SW480 (cell line): ENCODE measurements at places on chromosomes 11 and 22.

DNA sequence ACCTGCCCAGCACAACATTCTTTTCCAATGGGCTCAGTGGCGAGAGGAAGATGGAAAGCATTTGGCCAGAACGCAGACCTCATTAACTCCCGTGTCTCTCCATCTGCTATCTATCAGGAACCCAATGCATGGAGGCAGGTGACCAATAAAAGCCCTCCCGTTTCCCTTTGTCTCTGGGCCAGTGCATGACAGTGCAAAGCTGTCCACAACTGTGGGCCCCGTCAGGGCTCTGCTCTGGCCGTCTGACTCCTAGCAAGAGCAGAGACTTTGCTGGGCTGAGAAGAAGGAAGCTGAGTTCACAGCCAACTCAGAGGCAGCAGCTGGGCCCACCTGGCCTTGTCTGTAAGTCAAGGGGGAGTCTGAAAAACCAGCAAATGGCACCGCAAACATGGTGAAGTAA is 177.8 kb downstream of the TENM4 start:
- no peak for DNase-seq

- DNase-seq: no peak
Observed at GRCh38 chr11:42802201-42802899, 509.4 kb upstream of the API5 start.

- no peak for DNase-seq
Observed at GRCh38 chr11:117382746-117383145, 55.1 kb downstream of the CEP164 start.

DNA sequence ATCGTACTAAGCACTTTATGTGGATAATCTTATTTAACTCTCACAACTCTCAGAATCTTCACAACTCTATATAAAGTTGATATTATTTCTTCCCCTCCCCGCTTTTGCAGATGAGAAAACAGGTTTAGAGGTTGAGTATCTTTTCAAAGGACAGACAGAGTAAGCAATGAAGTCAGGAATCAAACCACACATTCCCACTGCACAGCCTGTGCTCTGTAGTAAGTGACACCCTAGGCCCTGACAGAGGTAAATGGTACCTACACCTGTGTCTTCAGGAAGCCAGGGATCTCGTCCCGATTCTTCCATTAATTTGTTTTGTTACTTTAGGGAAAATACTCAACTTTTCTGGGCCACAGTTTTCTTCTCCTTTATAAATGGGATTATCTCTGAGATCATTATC is 172.5 kb upstream of the MTMR2 start:
- no peak for DNase-seq

GRCh38 chr11:114131461-114131864 is 72.0 kb downstream of the ZBTB16 start:
- DNase-seq: no peak

DNA sequence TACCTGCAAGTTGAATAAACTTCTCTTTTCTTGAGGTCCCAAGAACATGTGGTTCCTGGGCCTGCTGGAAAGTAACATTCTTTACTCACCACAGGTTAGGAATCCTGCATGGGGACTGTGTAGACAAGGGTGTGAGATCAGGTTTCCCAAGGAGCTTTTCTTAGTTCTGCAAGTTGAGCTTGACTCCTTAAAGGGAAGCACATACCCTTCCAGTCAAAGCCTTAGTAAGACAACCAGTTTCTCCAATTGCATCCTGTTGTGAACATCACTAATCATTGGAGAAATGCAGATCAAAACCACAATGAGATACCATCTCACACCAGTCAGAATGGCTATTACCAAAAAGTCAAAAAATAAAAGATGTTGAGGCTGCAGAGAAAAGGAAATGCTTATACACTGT is 48.3 kb upstream of the PAK1 start:
- DNase-seq: no peak

DNA sequence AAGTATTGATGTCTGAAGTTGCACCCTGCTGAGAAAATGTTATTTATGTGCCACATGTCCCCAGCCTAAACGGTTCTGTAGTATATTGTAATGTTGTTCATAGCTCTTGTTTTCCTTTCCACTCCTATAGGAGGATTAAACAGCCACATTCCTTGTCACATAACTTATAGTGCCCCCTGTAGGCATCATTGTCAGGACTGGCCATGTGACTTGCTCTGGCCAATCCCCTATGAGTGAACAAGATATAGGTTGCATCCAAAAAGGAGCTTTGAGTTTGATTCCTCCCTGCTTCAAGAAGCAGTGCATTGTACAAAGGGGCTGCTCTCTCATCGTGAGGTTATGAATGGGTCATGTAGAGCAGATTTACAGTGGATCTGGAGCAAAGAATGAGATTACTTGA is 717.6 kb upstream of the ANO5 start:
- no peak for DNase-seq

GRCh38 chr22:23088199-23088604 is 17.9 kb downstream of the GNAZ start:
- DNase-seq: peak; percentile 32

GRCh38 chr11:86596861-86597586 is 75.4 kb downstream of the ME3 start:
- no peak for DNase-seq

DNA sequence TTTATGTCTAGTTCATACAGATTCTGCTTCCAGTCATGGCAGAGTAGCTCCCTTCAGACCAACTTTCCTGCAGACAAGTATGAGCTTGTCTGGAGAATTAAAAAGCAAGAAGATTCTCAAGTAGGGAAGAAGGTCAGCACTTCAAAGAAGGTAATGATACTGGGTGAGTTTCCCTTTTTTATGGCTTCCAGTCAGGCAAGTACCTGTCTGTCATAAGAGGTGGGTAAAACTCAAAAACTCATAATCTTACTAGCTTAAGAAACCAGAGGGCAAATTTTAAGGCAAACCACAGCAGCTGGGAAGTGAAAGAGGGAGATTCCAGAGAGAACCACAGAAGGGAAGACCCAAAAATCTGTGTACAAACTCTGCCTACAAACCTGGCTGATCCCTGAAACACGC is 54.2 kb downstream of the DENND5A start:
- no peak for DNase-seq

GRCh38 chr22:43188829-43189545 is 2.1 kb upstream of the TTLL12 start:
- DNase-seq: no peak

GRCh38 chr11:88617226-88617625 is 279.7 kb upstream of the CTSC start:
- no peak for DNase-seq

GRCh38 chr22:29102300-29102699 is 29.5 kb downstream of the KREMEN1 start:
- DNase-seq: no peak

- no peak for DNase-seq
Observed at GRCh38 chr11:129896062-129896461, 684 bp upstream of the NFRKB start.

DNA sequence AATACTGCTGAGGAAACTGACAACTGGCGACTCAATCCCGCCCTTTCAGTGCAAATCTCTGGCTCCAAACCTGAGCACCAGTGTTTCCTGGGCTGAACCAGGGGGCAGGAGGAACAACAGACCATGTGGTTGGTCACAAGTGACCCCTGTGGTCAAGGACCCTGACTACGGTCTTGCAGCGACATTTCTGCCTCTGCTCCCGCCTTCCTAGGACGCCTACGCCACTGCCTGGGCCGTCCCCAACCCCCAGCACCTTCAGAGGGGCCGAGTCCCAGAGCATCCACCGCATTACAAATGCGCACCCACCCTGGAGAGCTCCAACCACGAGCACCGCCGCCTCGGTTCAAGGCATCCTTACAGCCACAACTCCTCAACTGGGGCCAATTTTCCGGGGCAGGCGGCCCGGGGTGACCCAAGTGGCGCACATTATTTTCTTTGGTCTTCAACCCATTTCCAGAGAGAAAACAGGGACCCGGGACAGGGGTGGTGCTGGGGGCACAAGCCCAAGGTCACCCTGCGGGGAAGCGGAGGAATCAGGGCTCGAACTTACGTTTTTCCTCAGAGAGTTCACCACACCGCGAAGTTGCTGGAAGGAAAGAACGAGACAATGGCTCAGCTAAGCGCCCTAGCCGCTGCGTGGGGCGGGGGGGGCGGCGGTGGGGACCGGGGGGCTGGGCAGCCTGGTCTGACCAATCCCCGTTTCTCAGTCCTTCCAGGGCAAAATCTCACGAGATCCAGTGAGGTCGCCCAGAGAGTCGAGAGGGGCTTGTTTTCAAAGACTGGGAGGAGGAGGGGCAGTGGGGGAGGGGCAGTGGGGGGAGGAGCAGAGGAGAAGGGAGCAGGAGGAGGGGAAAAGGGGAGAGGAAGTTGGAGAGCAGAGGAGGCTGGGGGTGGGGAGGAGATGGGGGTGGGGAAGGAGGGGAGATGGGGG is 1.8 kb downstream of the PRAME start:
- no peak for DNase-seq

DNA sequence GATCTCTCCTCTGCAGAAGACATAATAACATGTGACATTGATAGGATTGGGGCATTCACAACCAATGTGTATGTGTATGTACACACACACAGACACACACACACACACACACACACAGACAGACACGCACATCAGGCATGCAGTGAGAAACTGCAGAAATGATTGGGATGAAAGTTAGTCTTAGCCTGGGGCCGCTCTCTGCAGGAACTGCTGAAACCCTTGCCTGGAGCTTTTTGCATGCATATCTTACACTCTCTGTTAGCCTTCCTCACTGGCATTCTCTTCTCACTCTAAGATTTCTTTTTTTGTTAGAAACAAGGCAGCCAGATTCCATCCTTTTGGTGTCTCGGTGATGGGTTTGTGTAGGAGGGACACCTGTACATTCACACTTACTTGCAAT is 337.9 kb downstream of the NELL1 start:
- DNase-seq: no peak

- peak; percentile 9 for DNase-seq
Observed at GRCh38 chr11:82899957-82900276, 313 bp downstream of the PRCP start.

- no peak for DNase-seq
Observed at GRCh38 chr11:121300313-121300971, 7.9 kb downstream of the SC5D start.

DNA sequence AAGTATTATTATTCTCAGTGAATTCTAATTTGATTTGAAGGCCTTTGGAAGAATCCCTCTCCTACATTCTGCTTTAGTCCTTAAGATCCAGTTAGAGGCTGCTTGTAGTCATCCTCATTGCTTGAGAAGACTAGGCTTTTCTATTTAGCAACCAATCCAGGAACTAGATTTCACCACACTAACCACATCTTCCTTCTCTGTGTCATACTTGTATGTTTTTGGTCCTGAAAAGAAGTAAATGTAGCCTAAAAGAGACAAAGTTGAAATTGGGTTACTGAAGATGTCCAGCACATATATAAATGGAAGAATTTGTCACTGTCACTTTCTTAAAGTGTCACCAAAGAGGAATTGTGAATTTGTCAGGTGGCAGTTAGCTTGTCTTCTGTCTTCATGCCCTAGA is 46.6 kb upstream of the MMP7 start:
- DNase-seq: no peak

- DNase-seq: no peak
Observed at GRCh38 chr11:34978236-34979191, 62.1 kb downstream of the PDHX start.

DNA sequence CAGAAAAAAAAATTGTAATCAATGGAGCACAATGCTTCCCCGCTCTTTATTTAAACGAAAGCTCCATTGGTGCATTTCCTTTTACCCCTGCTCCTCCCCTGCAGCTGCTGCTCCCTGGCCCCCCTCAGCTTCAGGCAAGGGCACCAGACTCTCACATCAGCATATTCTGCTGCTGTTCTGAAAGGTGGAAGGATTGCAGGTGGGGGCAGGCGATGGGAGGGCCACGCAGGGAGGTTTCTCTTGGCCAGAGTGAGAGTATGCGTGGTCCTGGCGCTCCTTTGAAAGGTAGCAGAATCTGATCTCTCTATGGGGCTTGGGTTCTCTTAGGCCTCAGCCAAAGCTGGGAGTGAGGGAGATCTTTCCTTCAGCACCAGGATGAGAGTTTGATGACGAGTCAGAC is 240.9 kb upstream of the CADM1 start:
- no peak for DNase-seq

GRCh38 chr11:113192121-113192925 is 122.1 kb upstream of the TTC12 start:
- no peak for DNase-seq

GRCh38 chr11:10139656-10140055 is 154.4 kb downstream of the SBF2 start:
- no peak for DNase-seq

DNA sequence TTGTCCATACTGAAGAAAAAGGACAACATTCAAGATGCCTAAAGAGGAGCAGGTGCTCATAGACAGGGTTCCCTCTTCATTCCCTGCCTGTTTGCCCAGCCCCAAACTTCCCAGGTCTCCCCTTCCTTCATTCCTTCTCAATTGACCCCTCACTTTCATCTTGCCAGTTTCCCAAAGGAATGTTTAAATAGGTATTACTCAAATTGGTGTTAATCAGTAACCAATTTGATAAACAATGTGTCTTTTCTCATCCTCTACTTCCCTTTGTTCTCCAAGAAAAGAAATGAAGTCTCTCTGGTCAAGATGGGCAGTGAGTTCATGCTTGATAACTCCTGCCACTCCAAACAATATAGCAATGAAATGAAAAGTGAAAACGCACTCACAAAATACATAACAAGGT is 101.9 kb downstream of the TMPRSS5 start:
- DNase-seq: no peak
